ENCODE measurements at places on chromosomes 6 and 20. TPM values are rescaled to one million over a fixed set of nuclear protein-coding genes. Genes with fewer than 3 reads are reported as not detected.

LRRN4 gene
- not detected for total RNA-seq

ERVFRD-1 gene
- total RNA-seq: 0.12 TPM

KCNK16 gene
- total RNA-seq: not detected

RAET1G gene
- total RNA-seq: not detected

SDCBP2 gene
- 3.5 TPM for total RNA-seq

GRCh38 chr6:157272866-157273755 lies 50.2 kb downstream of the TMEM242 start:
- ATAC-seq: no peak

DNA sequence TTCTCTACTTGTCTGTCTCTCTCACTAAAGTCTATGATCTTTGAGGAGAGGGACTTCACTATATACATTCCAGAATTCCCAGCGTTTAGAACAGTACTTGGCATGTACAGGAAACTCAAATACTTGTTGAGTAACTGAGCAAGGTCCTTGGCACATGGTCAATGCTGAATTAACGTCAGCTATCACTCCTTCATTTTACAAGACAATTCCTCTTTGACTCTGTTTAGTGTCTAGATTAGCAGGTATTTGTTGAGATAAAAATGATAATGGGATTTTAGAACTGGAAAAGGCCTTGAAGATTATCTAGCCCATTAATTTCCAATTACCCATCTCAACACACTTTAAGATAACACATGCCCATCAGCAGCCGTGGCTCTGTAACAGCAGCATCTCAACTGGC lies 6.6 kb upstream of the GUCA1B start:
- no peak for ATAC-seq

DNA sequence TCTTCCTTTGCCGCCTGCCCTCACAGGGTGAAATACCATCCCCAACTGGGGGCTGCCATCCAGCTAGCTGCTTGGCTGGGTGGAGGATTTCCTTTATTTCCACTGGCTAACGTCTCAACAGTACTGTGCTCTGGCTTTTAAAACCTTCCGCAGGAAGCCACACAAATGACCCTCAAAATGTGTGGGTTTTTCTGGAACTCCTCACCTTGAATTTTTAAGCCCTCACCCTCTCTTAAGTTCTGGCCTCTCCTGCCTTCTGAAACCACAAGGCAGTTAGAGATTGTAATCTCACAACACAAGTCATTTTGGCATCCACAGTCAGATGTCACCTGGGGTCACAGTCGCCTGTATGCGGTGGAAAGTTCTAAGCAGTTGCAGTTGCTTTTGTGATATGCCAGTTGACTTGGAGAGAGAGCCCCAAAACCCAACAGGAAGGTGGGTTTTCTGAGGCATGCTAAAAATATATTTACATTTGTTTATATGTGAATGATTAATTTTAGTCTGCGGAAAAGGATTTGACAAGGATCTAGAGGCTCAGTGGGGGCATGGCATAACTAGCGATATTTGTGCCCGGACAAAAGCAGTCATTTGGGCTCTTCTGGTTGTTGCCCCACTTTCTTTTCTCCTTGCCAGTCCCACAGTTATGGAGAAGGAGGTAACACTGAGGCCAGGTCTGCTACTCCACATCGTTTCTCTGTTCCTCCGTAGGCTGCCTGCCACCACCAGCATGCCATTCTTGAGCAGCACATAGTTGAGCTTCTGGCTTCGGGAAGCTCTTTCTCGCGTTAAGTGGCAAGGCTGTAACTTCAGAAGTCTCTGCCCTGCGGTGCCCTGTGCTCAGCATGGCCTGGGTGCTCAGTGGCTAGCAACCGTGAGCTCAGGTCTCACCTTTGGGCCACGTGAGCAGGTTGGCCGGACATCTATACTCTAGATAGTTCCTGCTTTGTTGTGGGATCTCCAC lies 335.3 kb downstream of the CD83 start:
- ATAC-seq: peak; percentile 27

- peak; percentile 61 for ATAC-seq
Observed at GRCh38 chr6:158630938-158631616, 13.5 kb downstream of the DYNLT1 start.

GRCh38 chr20:51696304-51697071 lies 71.7 kb downstream of the ATP9A start:
- no peak for ATAC-seq

- ATAC-seq: no peak
Observed at GRCh38 chr6:43766964-43767461, 3.0 kb upstream of the VEGFA start.

DNA sequence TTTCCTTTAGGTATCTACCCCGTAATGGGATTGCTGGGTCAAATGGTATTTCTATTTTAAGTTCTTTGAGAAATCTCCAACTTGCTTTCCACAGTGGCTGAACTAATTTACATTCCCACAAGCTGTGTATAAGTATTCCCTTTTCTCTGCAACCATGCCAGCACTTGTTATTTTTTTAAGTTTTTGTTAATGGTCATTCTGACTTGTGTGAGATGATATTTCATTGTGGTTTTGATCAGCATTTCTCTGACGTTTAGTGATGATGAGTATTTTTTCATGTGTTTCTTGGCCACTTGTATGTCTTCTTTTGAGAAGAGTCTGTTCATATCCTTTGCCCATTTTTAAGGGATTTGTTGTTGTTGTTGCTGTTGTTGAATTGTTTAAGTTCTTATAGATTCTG lies 871.1 kb downstream of the KIF16B start:
- no peak for ATAC-seq

GRCh38 chr20:47220161-47220582 lies 136.3 kb downstream of the ZMYND8 start:
- ATAC-seq: no peak

- ATAC-seq: no peak
Observed at GRCh38 chr6:36383606-36384005, 3.9 kb downstream of the ETV7 start.

- no peak for ATAC-seq
Observed at GRCh38 chr6:109877028-109878004, 100.8 kb upstream of the GPR6 start.

DNA sequence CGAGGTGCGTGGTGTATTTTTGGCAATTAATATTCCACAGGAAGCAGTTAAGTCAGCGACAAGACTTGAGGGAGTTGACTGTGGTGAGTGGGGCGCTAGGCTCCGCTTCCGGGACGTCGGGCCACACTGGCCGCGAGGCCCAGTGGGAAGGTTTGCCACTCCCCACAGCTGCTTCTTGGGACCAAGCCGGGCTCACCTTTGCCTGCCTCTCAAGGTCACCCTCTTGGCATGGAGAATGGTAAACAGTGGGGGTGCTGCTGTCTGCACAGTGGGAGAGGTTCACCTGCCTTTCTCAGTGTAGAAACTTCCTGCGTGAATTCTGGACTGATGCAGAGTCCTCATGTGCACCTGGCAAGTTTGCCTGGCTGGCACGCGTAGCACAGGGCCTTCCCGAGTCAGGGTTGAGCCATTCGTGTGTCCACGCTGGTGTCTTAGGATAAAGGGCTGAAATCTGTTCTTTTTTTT lies 6.4 kb downstream of the OSBPL2 start:
- no peak for ATAC-seq

DNA sequence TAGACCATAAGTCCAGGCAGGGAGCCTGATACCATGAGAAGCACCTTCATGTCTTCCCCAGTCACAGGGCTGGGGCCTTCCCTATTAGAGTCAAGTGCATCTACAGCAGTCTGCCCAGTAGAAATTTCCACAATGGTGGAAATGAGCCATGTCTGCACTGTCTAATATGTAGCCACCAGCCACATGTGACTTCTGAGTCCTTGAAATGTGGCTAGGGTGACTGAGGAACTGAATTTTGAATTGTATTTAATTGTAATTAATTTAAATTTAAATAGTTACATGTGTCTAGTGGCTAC lies 300.2 kb downstream of the CLIC5 start:
- ATAC-seq: no peak

- no peak for ATAC-seq
Observed at GRCh38 chr20:23856226-23856625, 23.3 kb downstream of the CST5 start.

DNA sequence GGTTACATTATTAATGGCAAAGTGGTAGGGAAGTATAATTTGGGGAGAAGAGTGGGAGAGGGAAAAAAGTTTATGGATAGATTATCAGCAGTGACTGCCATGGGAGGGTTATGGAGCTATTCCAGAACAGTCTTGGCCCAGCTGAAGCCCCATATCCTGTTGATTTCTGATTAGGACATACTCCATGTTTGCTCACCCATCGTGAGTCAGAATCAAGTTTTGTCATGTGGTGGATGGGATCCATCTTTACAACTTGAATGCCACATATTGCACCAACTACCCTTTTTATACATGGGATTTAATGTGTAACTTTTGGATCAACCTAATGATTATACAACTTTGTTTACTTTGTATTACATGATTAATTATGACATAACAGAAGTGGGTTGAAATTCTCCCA lies 217.0 kb downstream of the HAO1 start:
- no peak for ATAC-seq

GRCh38 chr20:52622081-52622480 lies 350.1 kb upstream of the TSHZ2 start:
- ATAC-seq: no peak

DNA sequence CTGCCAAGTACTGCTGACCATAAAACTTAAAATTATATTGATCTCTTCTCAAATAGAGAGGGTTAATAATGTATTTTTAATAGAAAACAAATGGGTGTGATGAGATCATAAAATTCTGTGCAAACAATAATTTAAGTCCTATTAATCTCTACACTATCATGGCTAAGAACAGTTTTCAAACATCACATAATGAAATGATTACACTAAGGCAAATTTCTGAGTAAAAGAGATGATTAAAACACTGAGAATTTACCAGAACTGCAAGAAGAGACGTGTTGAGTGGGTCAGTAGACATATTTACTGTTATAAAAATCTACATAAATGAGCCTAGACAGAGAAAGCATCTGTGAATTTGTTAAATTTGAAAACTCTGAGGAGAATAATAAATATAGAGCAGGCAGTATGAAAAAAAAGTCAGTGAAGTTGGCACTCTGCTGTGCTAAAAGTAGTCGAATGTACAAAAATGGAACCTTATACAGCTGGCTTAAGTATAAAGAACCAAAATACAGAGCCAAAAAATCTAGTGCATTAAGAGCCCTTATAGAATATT lies 302.6 kb upstream of the MANEA start:
- no peak for ATAC-seq

- ATAC-seq: no peak
Observed at GRCh38 chr6:12806796-12807195, 90.2 kb downstream of the PHACTR1 start.

GRCh38 chr6:85023721-85024120 lies 259.3 kb upstream of the TBX18 start:
- ATAC-seq: no peak

DNA sequence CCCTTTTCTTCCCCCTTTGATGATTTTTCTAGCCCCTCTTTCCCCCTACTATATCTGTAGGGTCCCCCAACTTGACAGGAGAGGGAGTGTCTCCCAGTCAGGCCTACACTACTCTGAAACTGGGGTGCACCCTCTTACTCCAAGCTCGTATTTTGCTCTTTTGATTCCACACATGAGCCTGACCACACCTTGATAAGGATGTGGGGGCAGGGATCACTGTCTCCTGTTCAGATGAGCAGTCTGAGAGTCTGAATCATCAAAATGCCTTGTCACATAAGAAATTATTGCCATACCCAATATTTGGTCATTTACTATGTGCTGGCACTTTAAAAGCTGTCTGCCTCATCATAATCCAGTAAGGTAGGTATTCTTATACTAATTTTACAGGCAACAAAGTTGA lies 15.9 kb downstream of the PNPLA1 start:
- no peak for ATAC-seq
